Motor neuron (in vitro differentiated cells): ENCODE measurements at places on chromosomes 7 and 10. TPM values are rescaled to one million over a fixed set of nuclear protein-coding genes. Genes with fewer than 3 reads are reported as not detected.

DNA sequence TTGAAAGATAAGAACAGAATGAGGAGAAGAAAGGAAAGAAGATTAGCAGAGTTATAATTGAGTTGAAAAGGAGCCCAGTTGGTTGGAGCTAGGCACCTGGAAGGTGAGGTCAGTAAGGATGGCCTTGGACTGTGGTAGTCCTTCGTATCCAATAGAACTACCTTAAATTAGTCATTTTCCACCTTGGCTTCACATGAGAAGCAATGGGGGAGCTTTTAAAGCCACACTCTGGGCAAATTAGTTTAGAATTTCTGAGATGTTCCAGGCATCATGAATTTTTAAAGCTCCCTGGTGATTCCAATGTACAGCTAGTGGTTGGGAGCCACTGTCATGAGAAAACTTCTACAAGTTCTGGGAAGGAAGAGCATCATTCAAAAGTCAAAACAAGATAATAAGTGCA lies 27.3 kb upstream of the CYP3A5 start:
- no peak for ATAC-seq

- no peak for ATAC-seq
These were observed 289.5 kb upstream of the PFKP start for GRCh38 chr10:2777666-2778355.

CDC14C gene
- not detected in 2 replicates for total RNA-seq

FLNC gene
- total RNA-seq, result 19.1 and 19.7 TPM in 2 replicates
